ENCODE measurements at places on chromosomes 11 and 22.

- DNase-seq, result no peak
These were observed 555.7 kb upstream of the ANO3 start for GRCh38 chr11:25776238-25776637.

DNA sequence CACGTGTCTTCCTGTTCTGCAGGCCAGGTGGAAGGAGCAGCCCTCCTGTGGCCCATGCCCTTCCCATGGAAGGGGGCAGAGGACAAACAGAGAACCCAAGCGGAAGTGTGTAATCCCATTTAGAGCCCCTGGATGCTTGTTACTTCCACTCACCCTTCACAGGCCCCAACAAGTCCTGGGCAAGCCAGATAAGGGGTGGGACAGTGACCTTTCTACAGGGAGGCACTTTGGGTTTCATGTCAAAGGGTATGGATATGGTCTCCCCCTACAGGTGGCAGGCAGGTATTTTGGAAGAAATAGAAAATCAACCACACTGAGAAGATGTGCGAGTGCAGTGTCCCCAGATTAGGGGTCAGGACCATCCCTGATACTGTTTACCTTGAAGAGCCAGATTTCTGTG is 11.4 kb downstream of the MPEG1 start:
- DNase-seq, result no peak

DNA sequence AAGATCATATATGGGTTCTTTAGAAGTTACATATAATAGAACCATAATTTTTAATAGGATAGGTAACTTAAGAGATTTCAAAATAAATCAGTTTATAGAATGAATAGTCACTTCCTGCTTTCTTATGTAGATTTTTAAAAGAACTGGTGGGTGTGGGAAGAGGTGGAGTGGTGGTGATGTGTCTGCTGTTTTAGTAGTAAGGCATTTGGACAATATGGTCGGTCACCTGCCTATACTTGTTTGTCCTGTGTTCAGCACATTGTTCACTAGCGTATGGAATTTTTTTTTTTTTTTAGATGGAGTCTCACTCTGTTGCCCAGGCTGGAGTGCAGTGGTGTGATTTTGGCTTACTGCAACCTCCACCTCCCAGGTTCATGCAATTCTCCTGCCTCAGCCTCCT is 39.3 kb downstream of the CCDC81 start:
- no peak for DNase-seq

DNA sequence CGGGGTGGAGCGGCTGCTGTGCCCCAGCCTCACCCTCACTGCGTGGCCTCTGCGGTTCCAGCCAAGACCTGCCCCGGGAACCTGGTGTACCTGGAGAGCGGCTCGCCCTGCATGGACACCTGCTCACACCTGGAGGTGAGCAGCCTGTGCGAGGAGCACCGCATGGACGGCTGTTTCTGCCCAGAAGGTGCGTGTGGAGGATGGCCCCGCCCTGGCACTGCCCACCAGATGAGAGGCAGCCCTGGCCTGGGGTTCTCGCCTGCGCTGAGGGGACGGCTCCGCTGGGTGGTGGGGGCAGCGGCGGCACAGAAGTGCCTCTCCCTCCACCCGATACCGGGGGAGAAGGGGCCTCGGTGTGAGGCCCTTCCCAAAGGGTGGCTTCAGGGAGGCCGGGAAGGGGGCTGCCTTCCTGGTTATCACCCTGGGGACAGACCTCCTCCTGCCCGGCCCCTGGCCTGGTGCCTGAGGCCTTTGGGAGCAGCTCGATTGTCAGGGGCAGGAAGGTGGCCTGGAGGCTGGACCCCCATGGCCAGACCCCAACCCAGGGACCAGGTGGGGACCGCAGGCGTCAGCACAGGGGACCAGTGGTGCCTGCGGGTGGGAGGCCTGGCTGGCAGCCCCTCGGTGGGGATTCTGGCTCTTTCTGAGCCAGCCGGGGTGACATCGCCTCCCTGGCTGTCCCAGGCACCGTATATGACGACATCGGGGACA is 7.1 kb downstream of the MUC2 start:
- no peak for DNase-seq

DNA sequence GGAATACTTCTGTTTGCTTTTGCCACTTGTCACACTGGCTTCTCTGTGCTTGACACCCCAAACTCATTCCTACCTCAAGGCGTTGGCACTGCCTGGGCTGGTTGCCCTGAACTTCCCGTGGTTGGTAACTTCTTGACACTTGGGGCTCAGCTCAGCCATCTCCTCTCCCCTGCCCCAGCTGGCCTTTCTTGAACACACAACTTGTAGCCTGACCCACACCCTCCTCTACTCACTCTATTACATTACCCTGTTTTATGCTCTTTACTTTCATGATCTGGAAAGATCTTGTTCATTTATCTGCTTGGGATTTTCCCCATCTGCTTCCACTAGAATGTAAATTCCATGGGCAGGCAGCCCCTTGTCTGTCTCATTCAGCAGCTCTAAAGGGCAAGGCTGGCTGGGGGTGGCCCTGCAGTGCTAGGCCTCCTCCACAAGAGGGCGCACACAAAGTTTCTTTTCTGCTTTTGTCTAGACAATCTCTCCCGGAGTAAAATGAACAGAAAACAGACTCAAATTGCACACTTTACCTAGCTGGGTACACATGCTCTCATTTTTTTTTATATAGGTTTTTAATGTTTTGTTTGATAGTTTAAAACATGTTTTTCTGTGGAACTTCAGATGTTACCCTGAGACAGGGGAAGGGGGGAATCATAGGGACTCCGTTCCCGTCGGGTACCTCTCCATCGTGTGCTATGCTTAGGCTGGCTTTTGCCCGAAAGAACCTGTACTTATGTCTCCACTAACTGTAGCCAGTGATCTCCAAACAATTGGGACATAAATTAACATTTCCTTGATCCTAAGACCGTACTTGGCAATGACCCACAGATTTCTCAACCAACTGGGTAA is 16.4 kb upstream of the MRGPRX2 start:
- DNase-seq, result peak; percentile 39

- DNase-seq, result peak; percentile 78
These were observed at the start of gene DGKZ for GRCh38 chr11:46346886-46347636. TSS of gene DGKZ (plus strand) at chr11:46347463. CDS start at chr11:46347660, 197 bp downstream.

GRCh38 chr22:49783926-49784629 is 43.6 kb downstream of the BRD1 start:
- no peak for DNase-seq

GRCh38 chr11:64516226-64516625 is 74.8 kb upstream of the SLC22A12 start:
- DNase-seq, result no peak

DNA sequence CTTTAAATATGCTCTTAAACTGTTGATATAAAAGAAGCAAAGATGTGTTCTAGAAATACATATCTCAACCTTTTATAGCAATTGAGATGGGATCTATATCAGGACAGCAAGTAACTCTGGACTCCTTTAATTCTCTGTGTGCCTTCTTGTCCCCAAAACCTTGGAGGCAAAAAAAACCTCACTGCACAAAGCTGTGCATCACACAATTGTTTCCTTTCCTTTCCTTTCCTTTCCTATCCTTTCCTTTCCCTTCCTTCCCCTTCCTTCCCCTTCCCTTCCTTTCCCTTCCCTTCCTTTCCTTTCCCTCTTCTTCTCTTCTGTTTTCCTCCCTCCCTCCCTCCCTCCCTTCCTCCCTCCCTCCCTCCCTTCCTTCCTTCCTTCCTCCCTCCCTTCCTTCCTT is 9.5 kb upstream of the TTC12 start:
- no peak for DNase-seq
